T-helper 17 cell (primary cell): ENCODE measurements at places on chromosomes 12 and 14.

DNA sequence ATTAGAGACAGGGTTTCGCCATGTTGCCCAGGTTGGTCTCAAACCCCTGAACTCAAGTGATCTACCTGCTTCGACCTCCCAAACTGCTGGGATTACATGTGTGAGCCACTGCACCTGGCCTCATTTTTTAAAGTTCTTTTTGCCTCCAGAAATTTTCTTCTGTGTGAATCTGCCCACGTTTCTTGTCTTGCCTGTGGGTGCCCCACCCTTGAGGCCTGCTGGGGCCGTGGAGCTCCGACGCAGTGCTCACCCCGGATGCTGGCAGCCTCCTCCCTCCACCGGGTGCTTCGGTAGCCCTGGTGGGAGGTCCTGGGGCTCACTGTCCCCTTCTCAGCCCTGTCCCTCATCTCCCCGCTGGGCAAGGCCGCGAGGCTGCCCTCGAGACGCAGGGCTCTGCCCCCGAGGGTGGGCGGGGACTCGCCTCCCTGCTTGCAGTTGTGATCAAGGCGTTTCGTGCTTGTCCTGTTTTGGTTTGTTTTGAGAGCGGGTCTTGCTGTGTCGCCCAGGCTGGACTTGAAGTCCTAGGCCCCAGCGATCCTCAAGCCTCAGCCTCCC, 19.5 kb upstream of the CRIP2 start:
- H3K27ac ChIP-seq: peak overlapping the region; percentile 9
- H3K36me3 ChIP-seq: no peaks in the 10 kb centered on the region
- H3K4me3 ChIP-seq: no peak overlapping the region
- no peak for DNase-seq
- peaks cover 2% of the 10 kb centered on the region for H3K4me1 ChIP-seq
- H3K27me3 ChIP-seq: no peaks in the 10 kb centered on the region

DNA sequence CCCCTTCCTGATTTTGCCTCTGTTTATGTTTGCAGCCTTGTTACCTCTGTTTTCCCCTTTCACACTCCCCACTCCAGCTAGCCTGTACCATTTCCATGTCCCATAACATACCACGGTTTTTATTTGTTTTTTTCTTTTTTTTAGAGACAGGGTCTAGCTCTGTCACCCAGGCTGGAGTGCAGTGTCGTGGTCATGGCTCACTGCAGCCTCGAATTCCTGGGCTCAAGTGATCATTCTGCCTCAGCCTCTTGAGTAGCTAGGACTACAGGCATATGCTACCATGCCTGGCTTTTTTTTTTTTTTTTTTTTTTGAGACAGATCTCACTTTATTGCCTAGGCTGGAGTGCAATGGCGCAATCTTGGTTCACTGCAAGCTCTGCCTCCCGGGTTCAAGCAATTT, 18.4 kb upstream of the SAMD4A start:
- H3K27ac ChIP-seq: no peak overlapping the region
- peaks cover 5% of the 10 kb centered on the region for H3K27me3 ChIP-seq
- no peak overlapping the region for H3K4me3 ChIP-seq
- H3K36me3 ChIP-seq: no peaks in the 10 kb centered on the region
- H3K4me1 ChIP-seq: no peaks in the 10 kb centered on the region

DNA sequence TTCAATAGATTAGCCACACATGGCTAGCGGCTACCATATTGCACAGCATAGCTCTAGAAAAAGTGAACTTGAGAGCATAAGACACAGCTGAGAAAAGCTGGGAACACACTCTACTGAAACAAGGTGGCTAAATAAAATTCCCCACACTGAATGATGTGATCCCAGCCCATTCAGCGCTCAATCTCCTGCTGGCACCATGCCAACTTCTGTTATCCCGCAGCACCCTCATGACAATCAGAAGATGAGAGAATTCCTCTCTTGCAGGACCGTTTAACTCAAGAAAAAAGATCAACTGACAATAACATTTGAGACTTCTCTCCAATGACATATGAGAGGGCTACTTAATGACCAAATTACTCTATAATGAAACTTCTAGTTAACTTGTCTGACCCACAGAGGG, 115.4 kb downstream of the ADAMTS20 start:
- DNase-seq: no peak
- H3K4me1 ChIP-seq: no peaks in the 10 kb centered on the region
- H3K4me3 ChIP-seq: no peak overlapping the region
- no peaks in the 10 kb centered on the region for H3K36me3 ChIP-seq

GRCh38 chr12:76460807-76461206, 98.8 kb downstream of the OSBPL8 start:
- peak overlapping the region; percentile 37 for H3K27ac ChIP-seq
- H3K4me1 ChIP-seq: peaks cover 23% of the 10 kb centered on the region
- no peak for DNase-seq
- peak overlapping the region; percentile 34 for H3K4me3 ChIP-seq
- H3K36me3 ChIP-seq: no peaks in the 10 kb centered on the region

DNA sequence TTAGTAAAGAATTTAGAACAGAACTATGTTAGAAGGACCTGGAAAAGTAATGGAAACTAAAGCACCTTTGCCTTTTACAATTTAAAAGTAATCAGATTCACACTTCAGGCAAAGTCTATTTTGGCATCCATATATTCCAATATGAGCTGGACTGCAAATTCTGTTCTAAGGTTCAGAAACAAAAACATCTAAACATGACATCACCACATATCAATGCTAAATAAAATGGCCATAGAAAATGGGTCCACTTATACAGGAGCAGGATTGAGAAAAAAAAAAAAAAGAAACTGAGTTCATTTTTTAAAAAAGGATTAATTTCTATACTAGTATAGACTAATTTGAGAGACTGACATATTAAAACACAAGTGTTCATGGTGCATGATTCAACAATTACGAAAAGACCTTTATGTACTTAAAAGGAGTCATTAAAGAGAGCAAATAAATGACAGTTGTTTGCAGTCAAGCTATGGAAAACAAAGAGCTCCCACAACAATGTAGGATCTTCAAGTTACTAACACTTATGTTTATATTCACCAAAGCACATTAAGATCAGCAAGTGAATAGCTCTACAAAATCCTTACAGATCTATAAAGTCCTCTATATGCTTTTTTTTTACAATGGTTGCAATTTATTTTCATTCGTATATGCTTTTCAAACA, 45.7 kb downstream of the DICER1 start:
- H3K27me3 ChIP-seq: no peaks in the 10 kb centered on the region
- peaks cover 8% of the 10 kb centered on the region for H3K36me3 ChIP-seq
- DNase-seq: no peak
- no peak overlapping the region for H3K27ac ChIP-seq
- no peak overlapping the region for H3K4me3 ChIP-seq
- peaks cover 8% of the 10 kb centered on the region for H3K4me1 ChIP-seq

GRCh38 chr12:92803903-92804302, 101.1 kb downstream of the PLEKHG7 start:
- H3K27me3 ChIP-seq: no peaks in the 10 kb centered on the region
- H3K36me3 ChIP-seq: peaks cover 4% of the 10 kb centered on the region
- no peak for DNase-seq
- peaks cover 1% of the 10 kb centered on the region for H3K4me1 ChIP-seq

DNA sequence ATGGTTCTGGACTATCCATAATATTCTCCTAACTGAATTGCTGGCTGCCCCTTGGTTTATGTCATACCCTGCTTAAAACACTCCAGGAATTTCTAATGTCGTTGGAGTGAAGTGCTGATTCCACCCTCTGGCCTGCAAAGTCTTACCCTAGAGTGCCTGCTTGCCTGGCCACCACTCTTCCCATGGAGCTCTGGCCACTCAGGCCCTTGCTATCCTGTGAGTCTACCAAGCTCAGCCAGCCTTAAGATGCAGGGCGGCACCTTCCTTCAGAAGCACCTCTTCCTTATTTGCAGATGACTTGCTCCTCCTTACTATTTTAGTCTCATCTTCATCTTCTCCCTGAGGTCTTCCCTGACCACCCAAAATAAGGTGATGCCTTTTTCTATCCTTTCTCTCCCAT, 35.3 kb downstream of the SLC6A15 start:
- peaks cover 22% of the 10 kb centered on the region for H3K27me3 ChIP-seq
- no peak overlapping the region for H3K27ac ChIP-seq
- H3K36me3 ChIP-seq: no peaks in the 10 kb centered on the region
- DNase-seq: no peak
- H3K4me1 ChIP-seq: peaks cover 2% of the 10 kb centered on the region

DNA sequence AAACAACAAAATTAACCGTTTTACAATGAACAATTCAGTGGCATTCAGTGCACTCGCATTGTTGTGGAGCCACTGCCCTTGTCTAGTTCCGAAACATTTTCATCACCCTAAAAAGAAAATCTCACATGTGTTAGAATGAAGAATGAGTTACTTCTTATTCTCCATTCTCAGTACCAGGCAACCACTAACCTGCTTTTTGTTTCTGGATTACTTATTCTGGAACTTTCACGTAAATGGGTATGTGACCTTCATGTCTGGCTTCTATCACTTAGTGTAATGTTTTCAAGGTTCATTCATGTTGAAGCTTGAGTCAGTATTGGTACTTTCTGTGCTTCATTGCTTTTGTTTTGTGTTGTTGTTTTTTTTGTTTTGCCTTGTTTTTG, 15.6 kb downstream of the RCOR1 start:
- no peaks in the 10 kb centered on the region for H3K27me3 ChIP-seq
- no peak overlapping the region for H3K4me3 ChIP-seq
- peaks cover 33% of the 10 kb centered on the region for H3K4me1 ChIP-seq
- no peak for DNase-seq
- no peak overlapping the region for H3K27ac ChIP-seq
- peaks cover 2% of the 10 kb centered on the region for H3K36me3 ChIP-seq

DNA sequence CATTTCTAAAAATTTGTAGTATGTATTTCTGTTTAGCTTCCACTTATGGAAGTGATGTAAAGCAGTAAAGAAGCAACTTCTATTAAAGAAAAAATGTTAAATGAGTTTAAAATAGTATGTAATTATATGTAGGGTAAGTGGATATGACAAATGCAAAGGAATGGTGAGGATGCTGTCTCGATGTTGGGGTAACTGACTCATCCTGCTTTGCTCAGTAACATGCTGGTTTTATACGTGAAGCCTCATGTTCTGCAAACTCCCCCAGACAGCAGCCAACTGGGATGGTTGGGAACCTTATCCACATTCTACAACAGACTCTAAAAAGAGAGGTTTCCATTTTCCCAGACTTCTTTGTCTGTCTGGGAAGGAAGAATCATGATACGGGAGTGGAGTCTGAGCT, 1006.4 kb upstream of the TMEM132C start:
- DNase-seq: no peak
- H3K36me3 ChIP-seq: no peaks in the 10 kb centered on the region
- no peaks in the 10 kb centered on the region for H3K4me1 ChIP-seq
- peaks cover 17% of the 10 kb centered on the region for H3K27me3 ChIP-seq

DNA sequence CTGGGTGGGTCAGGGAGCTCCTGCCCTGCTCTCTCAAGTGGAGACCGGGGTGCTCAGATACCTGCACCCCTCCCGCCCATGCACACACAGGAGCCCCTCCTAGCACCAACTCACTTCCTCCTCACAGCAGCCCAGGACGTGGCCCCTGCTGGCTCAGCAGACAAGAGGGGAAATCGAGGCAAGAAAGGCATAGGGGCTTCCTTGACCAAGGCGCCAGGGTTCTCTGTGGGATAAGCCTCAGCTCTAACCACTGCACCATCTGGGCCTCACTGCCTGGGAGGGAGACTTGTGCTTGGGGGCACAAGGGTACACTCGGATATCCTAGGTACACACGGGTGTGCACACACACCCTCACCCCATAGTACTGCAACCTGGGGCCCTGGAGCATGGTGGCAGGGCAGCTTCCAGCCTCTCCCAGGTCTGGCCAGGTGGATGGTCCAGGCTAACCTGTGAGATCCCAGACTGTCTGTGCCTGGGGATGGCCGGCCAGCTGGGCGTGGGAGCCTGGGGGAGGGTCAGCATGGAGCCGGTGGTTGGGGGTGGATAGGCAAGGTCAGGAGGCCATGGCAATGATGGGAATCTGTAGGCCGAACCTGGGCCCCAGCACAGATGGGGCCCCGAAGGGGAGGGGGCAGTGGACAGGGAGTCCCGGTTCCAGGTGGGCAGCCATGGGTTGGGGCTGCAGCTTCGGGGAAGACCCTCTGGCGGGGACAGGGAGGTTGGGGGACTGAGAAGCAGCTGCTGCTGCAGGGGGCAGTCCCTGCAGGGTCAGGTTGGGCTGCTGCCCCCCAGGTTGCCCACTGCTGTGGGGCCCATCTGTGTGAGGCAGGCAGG, 312.4 kb downstream of the TMEM121 start:
- no peak overlapping the region for H3K27ac ChIP-seq
- peaks cover 26% of the 10 kb centered on the region for H3K27me3 ChIP-seq
- H3K4me3 ChIP-seq: no peak overlapping the region
- H3K36me3 ChIP-seq: no peaks in the 10 kb centered on the region
- H3K4me1 ChIP-seq: peaks cover 2% of the 10 kb centered on the region

GRCh38 chr12:125070112-125070511, 4.9 kb downstream of the AACS start:
- peaks cover 2% of the 10 kb centered on the region for H3K36me3 ChIP-seq
- no peak overlapping the region for H3K27ac ChIP-seq
- no peak for DNase-seq
- H3K4me1 ChIP-seq: peaks cover 13% of the 10 kb centered on the region
- no peaks in the 10 kb centered on the region for H3K27me3 ChIP-seq

DNA sequence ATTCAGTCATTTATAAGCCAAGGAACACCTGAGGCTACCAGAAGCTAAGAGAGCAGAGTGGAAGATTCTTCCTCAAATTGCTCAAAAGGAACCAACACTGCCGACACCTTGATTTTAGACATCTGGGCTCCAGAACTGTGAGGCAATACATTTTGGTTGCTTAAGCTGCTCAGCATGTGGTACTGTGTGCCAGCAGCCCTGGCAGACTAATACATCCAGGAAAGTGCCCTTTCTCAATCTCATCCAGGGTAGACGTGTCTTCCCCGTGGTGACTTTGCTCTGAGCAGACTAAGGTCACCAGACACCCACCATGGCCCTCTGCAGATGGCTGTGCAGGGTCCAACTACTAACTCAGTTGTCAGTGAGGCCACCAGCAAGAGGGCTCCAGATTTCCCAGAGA, 122.8 kb downstream of the VRK1 start:
- no peaks in the 10 kb centered on the region for H3K36me3 ChIP-seq
- H3K4me1 ChIP-seq: no peaks in the 10 kb centered on the region
- no peak for DNase-seq
- H3K4me3 ChIP-seq: no peak overlapping the region

DNA sequence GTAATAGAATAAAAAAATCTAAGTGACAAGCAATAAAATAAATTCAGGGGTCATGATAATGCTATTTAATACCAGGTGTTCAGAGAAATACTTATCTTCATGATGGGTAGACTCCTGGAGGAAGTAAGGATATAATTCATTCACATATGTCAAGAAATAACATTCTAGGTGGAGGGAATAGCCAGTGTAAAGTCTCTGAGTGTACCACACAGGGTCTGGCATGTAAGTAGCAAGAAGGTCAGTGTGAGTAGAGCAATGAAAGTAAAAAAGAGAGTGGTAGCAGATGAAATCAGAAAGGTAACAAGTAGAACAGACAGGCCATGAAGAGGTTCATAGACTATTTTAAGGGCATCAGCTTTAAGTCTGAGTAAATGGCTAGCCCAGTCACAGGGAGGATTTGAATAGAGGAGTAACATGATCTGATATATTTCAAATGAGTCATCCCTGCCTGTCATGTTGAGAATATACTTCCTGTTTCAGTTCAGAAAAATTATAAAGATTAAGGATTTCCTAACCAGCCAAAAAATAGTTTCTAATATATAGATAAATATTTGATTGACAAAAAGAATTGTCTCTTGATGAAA, 519.9 kb downstream of the C12orf50 start:
- no peak overlapping the region for H3K4me3 ChIP-seq
- no peaks in the 10 kb centered on the region for H3K4me1 ChIP-seq
- H3K27me3 ChIP-seq: no peaks in the 10 kb centered on the region
- no peaks in the 10 kb centered on the region for H3K36me3 ChIP-seq
- DNase-seq: no peak
- H3K27ac ChIP-seq: no peak overlapping the region
